Mucosa of descending colon (tissue), 3 donors: ENCODE measurements at places on chromosomes 16 and 17. TPM values are rescaled to one million over a fixed set of nuclear protein-coding genes. Genes with fewer than 3 reads are reported as not detected.

- no peak for DNase-seq
Observed at GRCh38 chr17:65231086-65231485, 93.9 kb downstream of the RGS9 start.

Gene ANKFN1
- total RNA-seq = 1.4 TPM

GRCh38 chr17:7988750-7989178 is 13.7 kb upstream of the GUCY2D start:
- no peak for DNase-seq

- no peak for DNase-seq
Observed at GRCh38 chr17:13862346-13862745, 207.0 kb upstream of the COX10 start.

- DNase-seq = peak; percentile 64
Observed at GRCh38 chr16:85798901-85799496, 345 bp downstream of the EMC8 start.

GRCh38 chr16:1158456-1159324 is 5.8 kb downstream of the CACNA1H start:
- peak; percentile 69 for DNase-seq

DNA sequence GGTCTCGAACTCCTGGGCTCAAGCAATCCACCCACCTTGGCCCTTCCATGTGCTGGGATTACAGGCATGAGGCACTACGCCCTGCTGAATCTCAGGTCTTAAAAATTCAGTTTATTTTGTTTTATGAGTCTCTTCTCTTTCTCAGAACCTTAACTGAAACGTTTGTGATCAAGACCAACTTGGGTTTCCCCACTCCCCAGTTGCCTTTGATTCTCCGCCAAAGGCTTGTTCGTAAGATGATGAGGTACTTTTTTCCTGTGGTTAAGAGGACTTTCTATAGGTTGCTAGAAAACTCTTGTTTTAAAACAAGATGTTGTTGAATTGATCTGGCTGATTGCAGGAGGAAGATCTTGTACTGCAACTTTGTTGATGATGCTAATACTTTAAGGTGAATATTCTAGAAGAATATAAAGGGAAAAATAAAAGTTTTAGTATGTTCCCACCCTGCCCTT is 11.7 kb downstream of the ABCC1 start:
- DNase-seq = no peak

Gene C17orf100
- total RNA-seq = 2.2 TPM

Gene MT3
- total RNA-seq = 3.0 TPM
